ENCODE measurements at places on chromosomes 13 and 19.

GRCh38 chr19:56142087-56142787, 1.1 kb downstream of the ZNF444 start:
- H3K27me3 ChIP-seq = no peaks in the 10 kb centered on the region
- peak overlapping the region; percentile 83 for H3K4me3 ChIP-seq
- H3K4me1 ChIP-seq = peaks cover 37% of the 10 kb centered on the region
- DNase-seq = peak; percentile 41

DNA sequence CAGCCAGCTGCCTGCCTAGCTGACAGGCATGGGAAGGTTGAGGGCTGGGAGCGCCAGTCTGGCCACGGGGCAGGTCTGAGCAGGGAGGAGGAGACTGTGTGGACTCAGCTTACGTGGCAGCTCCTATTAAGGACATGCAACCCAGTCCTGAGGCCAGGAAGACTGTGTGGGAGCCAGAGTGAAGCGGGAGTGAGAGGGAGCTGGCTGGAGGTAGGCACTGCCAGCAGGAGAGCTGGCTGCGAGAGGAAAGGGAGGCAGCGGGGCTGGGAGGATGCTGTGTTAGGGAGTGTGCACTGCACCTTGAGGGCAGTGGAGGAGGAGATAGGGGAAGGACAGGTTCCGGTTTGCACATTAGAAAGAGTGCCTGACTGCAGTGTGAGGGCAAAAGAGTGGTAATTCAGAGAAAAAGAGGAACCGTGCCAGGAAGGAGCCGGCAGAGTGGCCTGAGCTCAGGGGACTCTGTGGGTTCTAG, 99.2 kb downstream of the SLC7A1 start:
- H3K27me3 ChIP-seq = peaks cover 13% of the 10 kb centered on the region
- DNase-seq = no peak
- H3K4me3 ChIP-seq = no peak overlapping the region
- H3K36me3 ChIP-seq = no peaks in the 10 kb centered on the region
- no peak overlapping the region for H3K27ac ChIP-seq

DNA sequence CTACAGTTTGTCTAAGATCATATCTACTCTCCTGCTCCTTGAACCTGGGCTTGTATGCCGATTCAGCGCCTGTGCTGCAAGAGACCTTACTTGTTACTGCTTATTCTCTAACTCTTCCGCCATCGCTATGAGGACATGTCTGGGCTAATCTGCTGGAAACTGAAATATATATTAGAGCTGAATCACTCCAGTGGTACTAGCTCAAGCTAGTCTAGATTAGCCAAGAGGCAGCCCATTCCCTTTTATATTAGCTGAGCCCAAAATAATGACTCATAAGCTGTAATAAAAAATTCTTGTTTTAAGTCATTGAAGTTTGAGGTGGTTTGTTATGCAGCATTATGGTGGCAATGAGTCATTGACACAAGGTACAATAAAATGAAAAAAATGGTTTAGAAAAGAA, 52.8 kb downstream of the SLC6A16 start:
- H3K4me3 ChIP-seq = no peak overlapping the region
- no peaks in the 10 kb centered on the region for H3K36me3 ChIP-seq
- H3K4me1 ChIP-seq = no peaks in the 10 kb centered on the region
- H3K27ac ChIP-seq = no peak overlapping the region
- peaks cover 24% of the 10 kb centered on the region for H3K27me3 ChIP-seq
- no peak for DNase-seq

- no peak overlapping the region for H3K27ac ChIP-seq
- peaks cover 1% of the 10 kb centered on the region for H3K36me3 ChIP-seq
- DNase-seq = no peak
- H3K4me1 ChIP-seq = peaks cover 29% of the 10 kb centered on the region
- no peaks in the 10 kb centered on the region for H3K27me3 ChIP-seq
Measured at GRCh38 chr13:46598820-46599180, 45.8 kb downstream of the LRCH1 start.

GRCh38 chr13:98508685-98509084, 68.2 kb downstream of the STK24 start:
- H3K4me3 ChIP-seq = no peak overlapping the region
- H3K27ac ChIP-seq = no peak overlapping the region
- H3K36me3 ChIP-seq = peaks cover 12% of the 10 kb centered on the region
- H3K27me3 ChIP-seq = no peaks in the 10 kb centered on the region

GRCh38 chr19:18107235-18107634, 9.7 kb downstream of the MAST3 start:
- no peaks in the 10 kb centered on the region for H3K36me3 ChIP-seq
- H3K27ac ChIP-seq = no peak overlapping the region
- H3K4me3 ChIP-seq = no peak overlapping the region
- peaks cover 11% of the 10 kb centered on the region for H3K27me3 ChIP-seq
- DNase-seq = no peak
- peaks cover 10% of the 10 kb centered on the region for H3K4me1 ChIP-seq

DNA sequence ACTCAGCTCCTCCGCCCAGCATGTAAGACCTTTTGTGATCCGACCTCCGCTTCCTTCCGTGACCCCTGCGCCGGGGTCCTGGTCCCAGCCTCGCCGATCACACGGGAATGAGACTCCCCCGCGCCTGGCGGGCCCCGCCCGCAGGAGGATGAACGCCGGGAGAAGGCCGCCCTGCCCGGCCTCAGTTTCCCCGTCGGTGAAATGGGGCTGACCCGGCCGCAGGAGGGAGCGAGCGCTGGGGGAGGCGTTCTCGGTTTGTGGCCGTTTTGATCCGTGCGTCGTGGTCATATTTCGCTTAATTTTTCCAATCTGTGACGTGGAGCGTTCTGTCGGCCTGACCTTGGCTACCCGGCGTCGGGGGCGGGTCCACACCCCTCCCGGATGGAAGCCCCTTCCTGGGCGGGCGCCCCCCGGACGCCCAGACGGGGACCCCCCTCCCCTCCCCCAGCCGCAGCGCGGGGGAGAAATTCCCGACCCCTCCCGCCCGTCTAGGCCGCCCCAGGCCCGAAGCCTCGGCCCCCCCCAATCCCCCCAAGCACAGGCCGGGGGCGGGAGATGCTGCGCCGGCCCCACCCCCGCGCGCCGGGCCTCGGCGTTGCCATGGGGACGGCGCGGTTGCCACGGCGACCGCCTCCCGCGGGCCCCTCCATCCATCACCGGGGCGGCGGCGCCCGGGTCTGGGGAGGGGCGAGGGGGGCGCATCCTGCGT, 11.1 kb downstream of the PALM start:
- H3K36me3 ChIP-seq = peaks cover 4% of the 10 kb centered on the region
- H3K27ac ChIP-seq = no peak overlapping the region
- peaks cover 2% of the 10 kb centered on the region for H3K4me1 ChIP-seq
- no peaks in the 10 kb centered on the region for H3K27me3 ChIP-seq

DNA sequence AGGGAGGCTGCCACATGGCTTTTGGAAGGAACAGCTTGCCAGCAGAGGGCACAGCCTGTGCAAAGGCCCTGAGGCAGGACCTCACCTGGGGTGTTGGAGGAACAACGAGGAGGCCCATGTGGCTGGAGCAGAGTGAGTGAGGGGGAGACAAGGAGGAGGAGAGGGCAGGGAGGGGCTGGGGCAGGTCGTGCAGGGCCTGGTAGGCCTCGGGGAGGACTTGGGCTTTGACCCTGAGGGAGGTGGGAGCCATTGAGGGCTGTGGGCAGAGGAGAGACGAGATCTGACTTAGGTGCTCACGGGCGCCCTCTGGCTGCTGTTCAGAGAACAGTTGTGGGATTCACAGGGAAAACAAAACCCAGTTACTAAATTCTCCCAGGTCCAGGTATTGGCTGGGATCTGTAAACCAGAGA, 25.2 kb downstream of the ZNRF4 start:
- DNase-seq = no peak
- H3K4me3 ChIP-seq = no peak overlapping the region
- H3K27me3 ChIP-seq = peaks cover 12% of the 10 kb centered on the region

GRCh38 chr13:94764576-94765321, 52.4 kb upstream of the SOX21 start:
- peaks cover 2% of the 10 kb centered on the region for H3K36me3 ChIP-seq
- H3K4me1 ChIP-seq = peaks cover 1% of the 10 kb centered on the region
- no peak overlapping the region for H3K4me3 ChIP-seq
- no peak for DNase-seq
- no peak overlapping the region for H3K27ac ChIP-seq

DNA sequence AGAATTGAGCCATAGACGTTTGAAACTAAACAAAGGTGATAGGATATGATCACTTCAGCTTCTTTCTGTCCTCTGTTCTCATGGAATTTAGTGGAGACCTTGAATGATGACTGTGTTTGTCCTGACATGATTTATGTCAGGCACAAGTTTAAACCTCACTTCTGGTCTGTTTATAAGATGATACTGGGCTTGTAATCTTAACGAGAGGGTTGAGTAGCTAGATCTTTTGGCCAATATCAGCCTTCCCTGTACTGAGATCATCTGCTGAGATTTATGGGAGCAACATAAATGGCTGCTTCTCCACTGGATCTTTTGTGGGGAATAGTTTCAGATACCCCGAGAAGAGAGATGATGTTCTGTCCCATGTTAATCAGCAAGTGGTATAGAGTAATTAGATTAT, 121.8 kb upstream of the OBI1 start:
- no peak for DNase-seq
- H3K4me1 ChIP-seq = peaks cover 16% of the 10 kb centered on the region
- no peak overlapping the region for H3K27ac ChIP-seq
- H3K27me3 ChIP-seq = peaks cover 6% of the 10 kb centered on the region
- H3K36me3 ChIP-seq = no peaks in the 10 kb centered on the region
- no peak overlapping the region for H3K4me3 ChIP-seq

GRCh38 chr13:29760544-29760943, 89.9 kb downstream of the UBL3 start:
- no peak overlapping the region for H3K4me3 ChIP-seq
- no peak overlapping the region for H3K27ac ChIP-seq
- no peak for DNase-seq
- no peaks in the 10 kb centered on the region for H3K27me3 ChIP-seq
- peaks cover 15% of the 10 kb centered on the region for H3K36me3 ChIP-seq

GRCh38 chr19:18227781-18228271, 1.6 kb upstream of the PDE4C start:
- H3K4me3 ChIP-seq = no peak overlapping the region
- H3K27me3 ChIP-seq = peaks cover 55% of the 10 kb centered on the region
- H3K36me3 ChIP-seq = no peaks in the 10 kb centered on the region

DNA sequence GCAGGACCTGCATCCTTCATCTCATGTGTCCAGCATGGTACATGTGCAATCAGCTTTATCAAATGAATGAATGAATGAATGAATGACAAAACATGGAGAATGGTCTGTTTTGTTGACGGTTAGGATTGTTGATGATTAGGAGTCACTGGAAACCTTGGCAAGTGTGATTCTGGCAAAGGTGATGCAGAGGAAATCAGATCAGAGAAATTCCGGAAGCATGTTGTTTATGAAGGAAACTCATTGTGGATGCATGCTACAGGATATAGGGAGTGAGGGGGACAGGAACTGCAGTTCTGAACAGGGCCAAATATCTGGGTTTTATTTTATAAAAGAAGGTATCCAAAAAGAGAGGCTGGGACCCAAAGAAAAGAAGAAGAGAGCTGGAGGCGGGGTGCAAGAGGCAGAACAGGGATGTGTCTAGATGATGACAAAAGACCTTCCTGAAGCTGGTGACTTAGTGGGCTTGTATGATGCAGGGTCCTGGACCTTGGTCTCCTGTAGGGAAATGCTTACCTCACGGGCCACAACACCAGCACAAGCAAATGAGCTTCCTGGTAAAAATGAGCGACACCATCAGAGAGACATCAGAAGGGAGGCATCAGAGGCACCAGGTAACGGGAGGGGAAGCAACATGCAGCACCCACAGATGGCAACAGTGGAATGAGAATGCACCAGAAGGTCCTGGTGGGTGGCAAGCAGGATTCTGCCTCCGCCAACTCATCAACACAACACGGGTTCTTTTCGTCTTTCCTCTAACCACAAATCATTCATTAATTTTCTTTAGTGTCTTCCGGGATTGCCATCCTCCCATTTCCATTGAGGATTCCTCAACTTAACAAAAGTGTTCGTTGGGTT, 159.6 kb downstream of the FOXO1 start:
- H3K4me1 ChIP-seq = no peaks in the 10 kb centered on the region
- no peaks in the 10 kb centered on the region for H3K36me3 ChIP-seq
- no peak overlapping the region for H3K27ac ChIP-seq
- no peaks in the 10 kb centered on the region for H3K27me3 ChIP-seq
- DNase-seq = no peak

DNA sequence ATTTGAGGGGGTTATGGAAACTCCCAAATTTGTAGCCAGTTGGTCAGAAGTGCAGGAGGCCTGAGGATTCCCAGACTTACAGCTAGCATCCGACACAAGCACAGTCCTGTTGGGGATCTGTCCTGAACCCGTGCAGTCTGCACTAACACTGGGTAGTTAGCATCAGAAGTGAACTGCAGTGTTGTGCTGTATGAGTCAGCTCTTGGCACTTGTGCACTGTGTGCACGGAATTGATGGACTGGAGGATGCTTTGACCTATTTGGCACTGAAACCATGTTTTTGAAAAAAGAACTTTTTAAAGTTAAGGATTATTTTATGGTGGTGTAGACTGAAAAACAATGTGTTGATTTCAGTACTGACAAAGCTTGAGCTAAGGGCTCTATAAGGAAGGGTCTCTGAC, 279.0 kb downstream of the NHLRC3 start:
- no peaks in the 10 kb centered on the region for H3K4me1 ChIP-seq
- H3K4me3 ChIP-seq = no peak overlapping the region
- no peak overlapping the region for H3K27ac ChIP-seq

DNA sequence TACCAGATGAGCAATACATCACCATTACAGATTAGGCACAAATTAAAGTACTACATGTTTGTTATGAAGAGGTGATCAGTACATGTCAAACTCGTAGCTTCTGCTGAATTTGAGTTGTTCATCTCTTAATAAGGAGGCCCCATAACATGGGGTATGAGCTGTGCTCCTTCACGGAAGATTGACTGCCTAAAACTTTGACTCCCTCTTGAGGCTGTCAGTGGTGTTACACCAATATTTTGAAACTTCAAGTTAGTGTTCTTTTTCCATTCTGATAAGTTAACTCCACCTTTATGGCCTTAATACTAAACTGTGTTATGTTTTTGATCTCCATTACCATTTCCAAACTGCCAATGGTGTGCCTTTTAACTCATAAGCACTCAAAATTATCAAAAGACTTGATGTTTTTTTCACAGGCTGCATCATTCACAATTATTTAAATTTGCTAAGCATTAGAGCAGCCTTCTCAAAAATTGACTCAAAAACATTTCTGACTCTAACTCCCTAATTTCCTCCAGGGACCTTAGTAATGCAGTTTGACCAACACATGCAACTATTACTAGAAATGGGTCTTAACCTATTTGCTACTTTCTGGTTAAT, 1591.5 kb downstream of the PCDH9 start:
- no peaks in the 10 kb centered on the region for H3K4me1 ChIP-seq
- DNase-seq = no peak
- no peaks in the 10 kb centered on the region for H3K27me3 ChIP-seq
- H3K27ac ChIP-seq = no peak overlapping the region

- DNase-seq = no peak
- H3K27me3 ChIP-seq = no peaks in the 10 kb centered on the region
- H3K4me1 ChIP-seq = peaks cover 6% of the 10 kb centered on the region
- no peak overlapping the region for H3K4me3 ChIP-seq
- no peaks in the 10 kb centered on the region for H3K36me3 ChIP-seq
Measured at GRCh38 chr13:38334845-38335244, 14.8 kb upstream of the UFM1 start.
